Placental pericyte (primary cell): ENCODE measurements at places on chromosomes 2 and 18. TPM values are rescaled to one million over a fixed set of nuclear protein-coding genes. Genes with fewer than 3 reads are reported as not detected.

LYPD6B gene
- total RNA-seq: 5.4 and 12.5 TPM in 2 replicates

RNF152 gene
- total RNA-seq: 18.2 and 127 TPM in 2 replicates

PCARE gene
- total RNA-seq: not detected in 2 replicates

MYOM1 gene
- total RNA-seq: 0.14 and 0.22 TPM in 2 replicates

RAB17 gene
- 0.22 and 0.43 TPM in 2 replicates for total RNA-seq

POTEI gene
- not detected in 2 replicates for total RNA-seq

C18orf54 gene
- 0.66 and 8.9 TPM in 2 replicates for total RNA-seq

CIB4 gene
- total RNA-seq: not detected in 2 replicates

CD8B gene
- total RNA-seq: not detected in 2 replicates

EHD3 gene
- total RNA-seq: 6.6 and 67.6 TPM in 2 replicates

TRIB2 gene
- total RNA-seq: 32.6 and 83.8 TPM in 2 replicates

CAPN14 gene
- total RNA-seq: 0.14 TPM in 1 of 2 replicates, not detected in the other

TFPI gene
- total RNA-seq: 202 and 239 TPM in 2 replicates

KCNE4 gene
- 2.4 and 3.1 TPM in 2 replicates for total RNA-seq

INO80C gene
- total RNA-seq: 5.6 and 7.4 TPM in 2 replicates

TGFA gene
- total RNA-seq: not detected in 2 replicates

PRKRA gene
- total RNA-seq: 46.2 and 52.0 TPM in 2 replicates

CHST10 gene
- total RNA-seq: 10.6 and 13.3 TPM in 2 replicates

SLC14A1 gene
- total RNA-seq: 13.6 and 18.2 TPM in 2 replicates

NPHP1 gene
- 2.4 and 3.3 TPM in 2 replicates for total RNA-seq

SF3B6 gene
- total RNA-seq: 77.0 and 89.5 TPM in 2 replicates

NCKAP5 gene
- total RNA-seq: 6.3 and 21.6 TPM in 2 replicates

SPR gene
- total RNA-seq: 15.7 and 16.2 TPM in 2 replicates

TCF23 gene
- total RNA-seq: not detected in 2 replicates

UGT1A10 gene
- 0.22 TPM in 1 of 2 replicates, not detected in the other for total RNA-seq

STARD6 gene
- total RNA-seq: not detected in 2 replicates
